ENCODE measurements at places on chromosomes 4 and X. TPM values are rescaled to one million over a fixed set of nuclear protein-coding genes. Genes with fewer than 3 reads are reported as not detected.

GRCh38 chr4:53196882-53197771 is 168.7 kb downstream of the SCFD2 start:
- no peak for DNase-seq

GRCh38 chr4:112523008-112523721 is 7.2 kb upstream of the NEUROG2 start:
- no peak for DNase-seq

DNA sequence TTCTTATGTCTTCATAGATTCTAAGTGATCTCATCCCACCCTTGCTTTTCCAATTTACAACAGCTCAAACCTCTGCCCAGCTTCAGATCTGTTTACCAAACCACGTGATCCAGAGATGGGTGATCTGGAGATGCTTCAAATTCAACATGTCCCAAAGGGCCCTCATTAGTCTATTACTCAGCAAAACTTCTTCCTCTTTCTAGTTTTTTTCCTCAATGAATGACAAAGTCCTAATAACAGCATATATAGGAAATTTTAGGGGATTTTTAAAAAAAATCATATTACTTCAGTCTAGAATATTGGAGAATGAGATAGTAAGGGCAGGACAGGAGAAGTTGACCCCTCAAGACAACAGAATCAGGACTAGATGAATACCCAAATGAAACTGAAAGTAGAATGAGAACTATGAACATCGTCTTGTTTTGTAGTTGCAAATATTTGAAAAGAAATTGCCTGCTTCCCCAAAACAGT is 127.1 kb downstream of the CFAP299 start:
- DNase-seq: no peak

- DNase-seq: no peak
Measured at GRCh38 chrX:122572461-122572860, 611.6 kb upstream of the GRIA3 start.

DNA sequence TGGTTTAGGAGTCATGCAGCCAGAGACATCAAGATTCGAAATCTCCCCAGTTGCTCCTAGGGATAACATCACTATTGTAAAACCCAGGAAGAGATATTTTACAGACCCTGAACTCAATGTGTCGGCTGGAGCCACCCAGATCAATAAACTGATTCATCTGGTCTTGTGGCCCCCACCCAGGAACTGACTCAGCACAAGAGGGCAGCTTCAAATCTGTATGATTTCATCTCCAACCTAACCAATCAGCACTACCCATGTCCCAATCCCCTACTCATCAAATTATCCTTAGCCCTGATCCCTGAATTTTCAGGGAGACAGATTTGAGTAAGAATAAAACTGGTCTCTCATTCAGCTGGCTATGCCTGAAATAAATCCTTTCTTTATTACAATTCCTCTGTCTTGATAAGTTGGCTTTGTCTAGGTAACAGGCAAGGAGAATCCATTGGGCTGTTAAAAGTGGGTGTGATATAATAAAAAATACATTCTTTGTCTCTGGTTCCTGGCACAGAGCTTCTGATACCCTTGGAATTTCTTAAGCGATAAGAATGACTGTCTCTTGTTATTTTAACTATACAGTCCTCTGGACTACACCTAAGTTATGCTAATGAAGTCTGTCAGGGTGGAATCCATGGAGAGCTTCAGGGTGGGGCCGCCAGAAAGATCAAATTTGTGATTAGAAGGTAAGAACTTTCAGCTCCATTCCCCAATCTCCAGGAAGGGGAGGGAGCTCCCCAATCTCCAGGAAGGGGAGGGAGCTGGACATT is 44.3 kb upstream of the TNIP3 start:
- DNase-seq: no peak

DNA sequence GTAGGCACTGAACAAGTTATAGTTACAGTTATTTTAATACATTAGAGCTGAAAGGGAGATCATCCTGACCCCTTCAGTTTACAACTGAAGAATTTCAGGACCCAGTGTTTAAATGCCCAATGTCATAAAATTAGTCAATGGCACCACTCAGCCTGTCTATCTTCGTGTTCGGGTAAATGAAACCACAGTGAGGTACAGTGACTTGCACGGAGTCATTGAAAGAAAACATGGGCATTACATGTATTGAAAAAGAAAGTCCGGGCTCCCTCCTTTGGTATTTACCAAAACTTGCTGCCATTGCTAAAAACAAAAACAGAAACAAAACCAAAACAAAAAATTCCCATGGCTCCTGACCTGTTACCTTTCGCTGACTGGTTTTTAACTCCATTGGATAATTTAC is 131.7 kb downstream of the SH2D1A start:
- DNase-seq: no peak

DNA sequence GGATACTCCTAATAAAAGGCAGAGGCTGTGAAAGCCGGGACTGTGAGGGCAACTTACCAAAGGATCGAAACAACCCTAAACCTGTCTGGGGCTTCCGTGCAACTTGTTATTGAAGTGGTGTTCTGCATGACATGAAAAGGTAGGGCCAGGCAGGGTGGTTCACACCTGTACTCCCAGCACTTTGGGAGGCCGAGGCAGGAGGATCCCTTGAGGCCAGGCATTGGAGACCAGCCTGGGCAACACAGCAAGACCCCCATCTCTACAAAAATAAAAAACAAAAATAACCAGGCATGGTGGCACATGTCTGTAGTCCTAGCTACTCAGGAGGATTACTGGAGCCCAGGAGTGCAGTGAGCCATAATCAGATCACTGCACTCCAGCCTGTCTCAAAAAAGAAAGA is 12.3 kb downstream of the CASP3 start:
- DNase-seq: no peak

GRCh38 chr4:152255437-152255836 is 280.5 kb downstream of the FBXW7 start:
- peak; percentile 18 for DNase-seq

- peak; percentile 75 for DNase-seq
Measured at GRCh38 chr4:185573651-185574199, 38.4 kb upstream of the PDLIM3 start.

GRCh38 chr4:3786196-3786869 is 20.1 kb downstream of the ADRA2C start:
- DNase-seq: peak; percentile 41

- no peak for DNase-seq
Measured at GRCh38 chr4:122959981-122960610, 37.7 kb upstream of the NUDT6 start.

GRCh38 chrX:9847071-9847470 is 60.8 kb downstream of the SHROOM2 start:
- DNase-seq: no peak

The AWAT1 gene
- not detected for total RNA-seq

The GABRG1 gene
- not detected for total RNA-seq

The TAF7L gene
- total RNA-seq: not detected

The VBP1 gene
- total RNA-seq: 31.6 TPM

The NCAPG gene
- 0.41 TPM for total RNA-seq

The CT45A3 gene
- not detected for total RNA-seq
